ENCODE measurements at places on chromosomes 1 and 21.

- DNase-seq, result no peak
Observed at GRCh38 chr1:237590386-237590785, 300.3 kb downstream of the ZP4 start.

DNA sequence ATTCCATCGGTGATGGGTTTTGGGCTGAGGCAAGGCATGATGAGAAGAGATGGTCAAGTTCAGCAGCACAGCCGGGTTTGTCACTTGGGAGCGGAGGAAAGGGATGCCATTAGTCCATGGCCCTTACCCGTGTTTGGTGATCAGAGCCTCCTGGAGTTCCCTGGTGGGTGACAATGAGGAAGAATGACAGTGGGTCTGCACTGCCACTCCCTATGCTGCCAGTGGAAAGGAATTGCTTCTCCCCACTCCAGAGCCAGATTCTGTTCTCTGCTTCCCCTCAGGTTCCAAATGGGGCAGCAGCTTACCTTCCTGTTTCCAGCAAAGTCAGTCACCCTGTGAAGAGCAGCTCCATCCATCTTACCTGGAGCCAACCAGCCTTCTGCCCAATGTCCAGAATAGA is 393.1 kb downstream of the PTPRU start:
- no peak for DNase-seq

- no peak for DNase-seq
Observed at GRCh38 chr1:108077991-108078390, 113.0 kb upstream of the VAV3 start.

DNA sequence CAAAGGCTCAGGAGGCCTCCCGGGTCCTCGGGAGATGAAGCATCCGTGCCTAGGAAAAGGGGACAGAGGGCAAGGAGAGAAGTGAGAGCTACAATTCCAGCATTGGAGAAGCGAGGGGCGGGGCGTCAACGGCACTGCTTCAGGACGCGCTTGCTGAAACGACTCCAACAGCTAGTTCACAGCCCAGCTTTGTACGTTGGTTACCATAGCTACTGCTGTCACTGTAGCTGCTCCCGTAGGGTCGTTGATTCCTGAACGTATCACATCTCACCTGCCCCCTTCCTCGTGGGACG is 63.1 kb downstream of the TOR1AIP2 start:
- DNase-seq, result no peak

GRCh38 chr1:7476861-7477547 is 294.1 kb upstream of the VAMP3 start:
- no peak for DNase-seq

- DNase-seq, result no peak
Observed at GRCh38 chr1:230230948-230231773, 164.1 kb downstream of the GALNT2 start.

DNA sequence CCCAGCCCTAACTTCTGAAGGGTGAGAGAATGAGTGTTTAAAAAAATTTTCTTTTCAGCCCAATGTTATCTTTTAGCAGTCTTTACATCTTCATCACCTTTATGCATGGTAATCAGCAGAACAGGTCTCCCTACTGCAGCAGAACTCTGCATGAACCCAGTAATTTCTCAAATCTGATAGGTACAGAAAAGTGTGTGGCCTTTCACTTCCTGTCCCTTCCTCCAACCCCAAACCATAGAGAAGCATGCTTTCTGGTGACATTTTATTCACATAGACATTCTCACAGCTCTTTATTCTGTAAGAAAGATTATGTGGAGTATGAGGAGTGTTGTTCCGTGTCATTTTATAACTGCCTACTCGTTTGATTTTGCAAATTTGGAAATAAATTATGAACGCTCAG is 68.6 kb downstream of the RPAP2 start:
- no peak for DNase-seq

GRCh38 chr1:243343970-243344937 is 88.4 kb downstream of the SDCCAG8 start:
- peak; percentile 77 for DNase-seq

GRCh38 chr1:225848030-225848955 is 33.9 kb downstream of the TMEM63A start:
- peak; percentile 41 for DNase-seq

DNA sequence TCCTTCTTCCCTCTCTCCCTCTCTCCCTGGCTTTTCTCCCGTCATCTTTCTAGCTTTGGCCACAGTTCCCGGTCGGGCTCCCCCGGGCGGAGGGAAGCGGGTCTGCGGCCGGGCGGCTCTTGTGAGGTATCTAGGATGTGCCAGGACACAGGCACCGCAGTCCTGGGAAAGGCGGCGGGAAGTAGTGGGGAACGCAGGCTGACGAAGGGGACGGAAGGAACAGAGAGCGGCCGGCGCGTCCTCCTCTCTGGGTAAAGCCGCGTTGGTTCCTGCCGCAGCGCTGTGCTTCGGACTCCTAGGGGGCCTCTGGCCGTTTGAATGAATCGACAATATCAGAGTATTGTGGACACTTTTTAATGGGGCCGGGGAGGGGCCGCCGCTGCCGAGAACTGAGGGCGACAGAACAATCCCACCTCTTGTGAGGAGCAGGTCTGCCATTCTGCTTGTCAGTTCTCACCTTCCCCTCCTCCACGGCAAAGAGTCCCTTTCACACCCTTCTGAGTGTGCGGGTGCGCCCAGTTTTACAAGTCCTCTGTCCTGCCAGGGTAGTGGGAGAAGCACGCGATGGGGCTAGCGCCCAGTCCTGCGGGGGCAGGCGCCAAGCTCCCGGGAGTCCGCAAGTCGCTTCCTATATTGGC is 1.2 kb upstream of the LHX9 start:
- DNase-seq, result peak; percentile 44

DNA sequence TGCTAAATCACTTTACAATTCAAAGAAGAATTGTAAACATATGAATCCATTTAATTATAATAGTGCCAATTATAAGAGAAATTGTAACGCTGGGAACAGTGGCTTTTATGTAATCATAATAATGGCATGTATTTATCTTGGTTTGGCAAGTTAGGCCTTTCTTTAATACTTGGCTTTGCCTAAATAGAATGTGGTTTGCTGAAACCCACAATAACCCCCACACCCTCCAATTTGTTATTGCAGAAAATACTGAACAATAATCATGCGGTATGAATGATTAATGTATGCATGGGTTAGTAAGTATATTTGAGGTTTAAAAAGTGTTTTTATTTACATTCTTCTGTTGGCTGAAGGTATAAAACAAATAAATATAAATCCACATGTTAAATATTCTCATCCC is 138.2 kb downstream of the NFIA start:
- no peak for DNase-seq
